NCI-H226 (cell line): ENCODE measurements at places on chromosomes 1 and 21.

DNA sequence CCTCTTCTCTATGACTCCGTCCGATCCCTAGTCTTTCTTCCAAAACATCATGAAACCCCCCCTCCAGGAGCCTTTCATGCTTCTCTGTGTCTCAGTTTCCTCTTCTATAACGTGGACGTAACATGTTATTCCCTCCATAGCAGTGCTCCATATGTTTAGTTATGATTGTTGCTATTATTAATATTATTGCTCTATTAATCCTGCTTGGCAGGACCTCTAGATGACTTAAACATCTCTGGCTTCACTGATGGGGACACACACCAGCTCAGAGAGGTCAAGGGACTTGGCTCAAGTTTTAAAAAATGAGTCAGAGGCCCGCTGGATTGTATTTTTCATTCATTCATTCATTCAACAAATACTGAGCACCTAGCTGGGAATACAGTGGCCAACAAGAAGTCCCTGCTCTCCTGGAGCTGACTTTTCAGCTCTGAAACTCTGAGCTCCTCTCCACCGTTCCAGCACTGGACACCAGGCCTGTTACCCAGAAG lies 404 bp upstream of the CPLANE2 start:
- DNase-seq: no peak

GRCh38 chr1:18088077-18088594 lies 19.5 kb upstream of the IGSF21 start:
- DNase-seq: no peak

- DNase-seq: no peak
These were observed 24.1 kb downstream of the RHBG start for GRCh38 chr1:156393095-156393494.

GRCh38 chr1:224744521-224744920 lies 128.4 kb downstream of the CNIH3 start:
- no peak for DNase-seq

DNA sequence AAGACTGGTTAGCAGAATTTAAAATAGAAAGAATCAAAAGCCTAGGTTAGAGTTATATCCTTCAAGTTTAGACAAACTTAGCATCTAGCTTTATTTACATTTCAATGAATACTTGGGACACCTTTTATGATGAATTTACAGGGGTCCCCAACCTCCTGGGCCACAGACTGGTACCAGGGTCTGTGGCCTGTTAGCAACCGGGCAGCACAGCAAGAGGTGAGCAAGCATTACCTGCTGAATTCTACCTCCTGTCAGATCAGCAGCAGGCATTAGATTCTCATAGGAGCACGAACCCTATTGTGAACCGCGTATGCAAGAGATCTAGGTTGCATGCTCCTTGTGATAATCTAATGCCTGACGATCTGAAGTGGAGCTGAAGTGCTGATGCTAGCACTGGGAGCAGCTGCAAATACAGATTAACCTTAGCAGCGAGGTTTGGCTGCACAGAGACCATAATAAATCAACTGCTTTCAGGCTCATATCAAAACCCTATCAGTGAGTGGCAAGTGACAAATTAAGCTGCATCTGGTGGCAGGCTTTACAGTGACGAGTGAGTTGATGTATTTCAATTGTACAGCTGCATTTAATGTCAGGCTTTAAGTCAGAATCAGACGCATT lies 82.0 kb downstream of the UCHL5 start:
- no peak for DNase-seq

DNA sequence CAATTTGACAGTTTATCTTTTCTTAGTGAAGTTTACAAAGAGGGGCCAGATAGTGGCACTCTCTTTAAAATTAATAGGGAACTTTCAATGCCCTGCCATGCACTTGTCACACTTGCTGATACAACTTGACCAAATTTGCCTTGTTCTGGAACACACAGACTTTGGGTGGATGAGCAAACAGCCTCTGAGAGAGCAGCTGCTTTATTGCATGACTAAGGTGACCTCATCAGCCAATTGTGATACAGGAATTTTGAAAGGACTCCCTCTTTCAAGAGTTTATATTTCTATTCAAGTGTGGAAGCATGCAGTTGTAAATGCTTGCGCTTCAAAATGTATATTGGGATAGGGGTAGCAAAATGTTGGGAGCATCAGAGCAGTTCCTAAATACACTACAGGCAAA lies 2.1 kb upstream of the RGS1 start:
- peak; percentile 14 for DNase-seq

- DNase-seq: no peak
These were observed 45.3 kb downstream of the EIF2D start for GRCh38 chr1:206566999-206567398.

DNA sequence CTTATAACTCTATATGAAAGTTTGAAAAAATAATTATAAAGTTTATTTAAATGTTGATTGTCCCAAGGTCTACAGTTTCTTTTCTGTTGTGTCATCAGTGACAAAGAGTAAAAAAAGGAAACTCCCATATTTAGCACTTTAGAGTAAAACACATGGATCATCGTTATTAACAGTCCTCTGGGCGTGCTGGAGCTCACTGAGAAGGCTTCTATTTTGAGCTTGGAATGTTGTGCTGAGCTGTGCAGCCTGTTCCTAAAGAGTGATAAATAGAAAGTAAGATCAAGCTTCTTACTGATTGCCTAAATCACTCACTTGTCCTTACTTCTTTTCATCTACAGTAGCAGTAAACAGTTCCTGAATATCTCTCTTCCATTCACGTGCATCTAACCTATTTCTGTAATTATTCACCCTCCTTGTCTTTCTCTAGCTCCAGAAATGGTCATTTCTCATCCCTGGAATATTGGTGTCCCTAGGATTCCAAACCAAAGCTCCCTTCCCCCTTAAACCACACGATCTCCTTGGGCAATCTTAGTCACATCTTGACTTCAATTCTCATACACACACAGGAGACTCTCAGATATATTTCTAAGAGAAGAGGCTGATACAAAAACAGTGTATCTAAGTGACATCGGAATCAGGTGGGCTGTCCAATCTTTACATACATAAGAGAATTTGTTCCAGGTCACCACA lies 11.9 kb downstream of the GBP5 start:
- no peak for DNase-seq

- no peak for DNase-seq
These were observed 6.3 kb downstream of the HTR1D start for GRCh38 chr1:23210963-23211362.

- DNase-seq: peak; percentile 16
These were observed 22.7 kb upstream of the SFT2D2 start for GRCh38 chr1:168202941-168203654.

GRCh38 chr21:40049031-40049930 lies 182.0 kb downstream of the PCP4 start:
- DNase-seq: no peak

GRCh38 chr1:30304080-30304479 lies 419.3 kb downstream of the MATN1 start:
- no peak for DNase-seq

- peak; percentile 7 for DNase-seq
These were observed 8.6 kb upstream of the ACTN2 start for GRCh38 chr1:236677641-236678235.

GRCh38 chr1:85027242-85027983 lies 20.9 kb downstream of the MCOLN3 start:
- DNase-seq: no peak

DNA sequence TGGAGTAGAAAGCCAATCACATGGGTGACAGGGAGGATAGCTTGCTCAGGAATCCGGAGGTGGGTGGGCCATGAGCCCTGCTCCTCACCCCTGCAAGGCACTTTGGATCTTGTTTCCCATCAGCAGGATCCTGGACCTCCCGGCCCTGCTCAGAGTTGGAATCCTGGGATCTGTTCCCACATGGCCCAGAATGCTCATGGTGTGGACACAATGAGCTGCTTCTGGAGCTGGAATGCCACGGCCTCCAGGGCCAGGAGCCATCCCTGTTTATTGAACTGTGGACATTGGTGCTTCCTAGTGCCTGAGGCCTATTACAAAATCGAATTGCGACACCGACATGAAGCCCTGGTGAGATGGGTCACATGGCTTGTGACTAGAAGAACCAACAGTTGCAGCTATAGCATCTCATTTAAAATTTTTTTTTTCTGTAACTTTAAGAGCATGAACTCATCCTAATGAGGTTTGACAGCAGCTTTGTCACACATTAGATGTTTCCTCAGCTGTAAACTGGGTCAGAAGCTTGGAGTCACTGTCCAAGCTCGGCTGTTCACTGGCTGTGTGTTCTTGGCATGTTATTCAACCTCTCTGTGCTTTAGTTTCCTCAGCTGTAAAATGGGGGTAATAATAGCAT lies 40.4 kb upstream of the GOLT1A start:
- peak; percentile 28 for DNase-seq

DNA sequence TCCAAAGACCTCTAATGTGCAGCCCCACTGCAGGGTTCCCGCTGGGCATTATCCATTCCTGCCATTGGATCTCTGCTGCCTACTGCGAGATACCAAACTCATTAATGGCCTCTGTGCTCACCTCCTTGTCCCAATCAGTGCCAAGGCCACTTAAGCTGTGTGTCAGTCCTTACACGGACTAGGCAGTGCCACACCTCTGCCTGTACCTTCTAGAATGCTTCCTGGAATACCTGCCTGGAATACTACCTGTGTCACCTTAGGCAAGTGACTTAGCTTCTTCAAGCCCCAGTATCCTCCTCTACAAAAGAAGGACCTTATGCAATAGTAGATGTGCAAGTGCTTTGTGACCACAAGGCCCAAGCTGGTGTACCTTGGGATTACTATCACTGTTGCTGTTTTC lies 100.1 kb downstream of the FOXD2 start:
- DNase-seq: no peak

DNA sequence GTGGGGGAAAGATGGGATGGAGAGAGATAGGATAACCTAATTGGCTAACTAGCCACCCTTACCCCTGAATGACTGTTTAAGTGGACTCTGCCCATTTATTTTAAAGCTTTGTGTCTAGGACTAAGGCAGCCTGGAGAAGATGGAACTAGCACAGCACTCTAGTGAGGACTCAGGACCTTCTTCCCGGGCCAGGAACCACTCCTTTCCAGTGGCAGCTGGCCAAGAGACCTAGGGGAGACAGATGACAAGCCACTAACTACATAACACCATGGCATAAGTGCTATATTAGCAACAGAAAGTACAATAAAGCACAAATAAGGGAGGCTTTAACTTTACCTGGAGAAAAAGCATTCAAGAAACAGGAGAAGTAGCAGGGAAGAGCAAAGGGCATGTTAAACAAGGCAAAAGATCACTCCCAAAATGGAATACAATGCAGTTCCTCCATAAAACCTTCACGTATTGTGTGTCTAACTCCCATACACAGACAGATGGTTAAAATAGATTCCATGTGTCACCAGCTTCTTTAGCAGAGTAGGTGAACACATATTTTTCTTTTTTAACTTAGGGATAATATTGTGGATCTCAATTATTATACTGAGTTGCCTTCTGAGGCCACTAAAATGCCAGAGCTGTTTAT lies 20.6 kb downstream of the CLCA1 start:
- DNase-seq: no peak

- DNase-seq: no peak
These were observed 41.4 kb downstream of the NOS1AP start for GRCh38 chr1:162110910-162111309.

DNA sequence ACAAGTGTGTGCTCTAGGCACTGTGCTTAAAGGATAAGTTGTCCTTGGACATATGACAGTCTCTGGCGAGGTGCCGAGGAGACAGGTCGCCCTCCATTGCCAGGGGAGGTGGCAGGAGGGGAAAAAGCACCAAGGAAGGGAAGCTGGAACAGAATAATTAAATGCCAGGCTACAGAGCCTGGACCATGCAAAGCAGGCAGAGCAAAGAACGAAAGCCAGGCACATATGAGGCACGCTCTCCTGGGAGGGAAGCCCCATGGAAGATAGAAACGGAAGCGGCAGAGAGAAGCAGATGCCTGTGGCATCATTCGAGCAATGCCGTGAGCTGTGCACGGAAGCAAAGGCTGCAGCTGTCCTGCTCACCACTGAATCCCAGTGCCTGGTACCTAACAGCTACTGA lies 91.2 kb downstream of the JAK1 start:
- no peak for DNase-seq

DNA sequence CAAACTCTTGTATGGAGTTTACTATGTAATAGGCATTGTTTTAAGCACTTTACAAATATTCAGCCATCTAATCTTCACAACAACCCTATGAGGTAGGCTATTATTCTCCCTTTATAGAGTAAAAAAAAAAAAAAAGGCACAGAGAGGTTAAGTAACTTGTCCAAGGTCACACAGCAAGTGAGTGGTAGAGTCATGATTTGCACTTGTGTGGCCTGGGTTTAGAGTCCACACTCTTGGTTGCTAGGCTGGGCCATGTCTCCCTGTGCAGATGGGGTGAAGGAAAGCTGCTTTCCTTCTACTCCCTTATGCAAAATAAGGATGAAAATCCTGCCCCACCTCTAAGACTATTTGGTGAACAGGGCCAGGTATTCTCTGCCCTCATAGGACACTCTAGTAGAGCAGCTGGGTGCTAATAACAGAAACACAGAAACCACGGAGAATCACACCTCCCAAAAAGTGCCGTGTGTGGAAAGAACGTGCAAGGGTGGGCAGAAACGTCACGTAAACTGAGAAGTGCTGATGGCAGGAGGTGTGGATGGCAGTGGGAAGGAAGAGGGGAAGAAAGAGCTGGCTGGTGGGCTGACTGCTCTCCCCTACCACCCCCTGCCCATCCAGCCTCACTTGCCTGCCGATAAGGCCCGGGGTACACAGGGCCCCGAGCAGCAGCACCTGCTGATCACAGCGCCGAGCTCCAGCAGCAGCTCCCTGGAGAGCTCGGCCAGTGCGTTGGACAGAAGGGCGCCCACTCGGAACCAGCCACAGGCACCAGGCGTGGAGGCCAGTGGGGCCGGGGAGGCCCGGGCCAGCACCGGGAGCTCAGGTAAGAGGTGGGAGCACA lies 28.3 kb upstream of the VPS13D start:
- DNase-seq: no peak

- DNase-seq: no peak
These were observed 373.1 kb downstream of the TGFB2 start for GRCh38 chr1:218718206-218718605.

GRCh38 chr1:200960948-200961340 lies 62.6 kb downstream of the KIF21B start:
- DNase-seq: no peak

- no peak for DNase-seq
These were observed 8.8 kb upstream of the FABP3 start for GRCh38 chr1:31381394-31382294.

- no peak for DNase-seq
These were observed 5.2 kb downstream of the CAP1 start for GRCh38 chr1:40045766-40046165.

DNA sequence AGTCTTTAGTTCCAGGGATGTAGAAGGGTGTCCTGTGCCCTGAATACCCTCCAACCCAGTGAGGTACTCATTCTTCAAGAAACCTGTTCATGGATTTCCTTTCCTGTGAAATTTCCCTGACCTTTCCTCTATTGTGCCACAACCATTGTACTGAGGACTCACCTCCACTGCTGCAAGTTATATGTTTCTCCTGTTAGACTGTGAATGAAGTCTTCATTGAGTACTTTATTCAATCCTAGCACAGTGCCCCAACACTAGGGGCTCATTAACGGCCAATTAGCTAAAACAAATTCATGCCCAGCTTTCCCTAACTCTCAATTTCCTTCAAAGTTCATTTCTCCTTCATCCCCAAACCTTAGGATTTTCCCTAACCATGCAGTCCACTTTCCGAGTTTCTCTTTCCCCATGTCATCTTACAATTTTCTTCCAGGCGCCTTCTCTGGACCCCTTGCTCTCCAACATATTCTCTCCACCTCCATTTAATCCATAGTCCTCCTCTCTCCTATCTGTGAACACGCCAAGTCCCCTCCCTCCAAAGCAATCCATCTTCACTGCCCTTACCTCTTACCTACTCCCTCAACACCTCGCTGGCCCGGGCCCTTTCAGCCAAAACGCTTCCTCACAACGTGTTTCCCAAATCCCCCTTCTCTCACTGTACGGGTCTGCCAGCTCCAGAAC lies 1.3 kb downstream of the TRIM33 start:
- no peak for DNase-seq
